ENCODE measurements at places on chromosomes 5 and 9.

GRCh38 chr5:73338256-73339050, 110.1 kb downstream of the FOXD1 start:
- no peak for DNase-seq

- DNase-seq = no peak
These were observed 3.1 kb downstream of the NINJ1 start for GRCh38 chr9:93130861-93131481.

DNA sequence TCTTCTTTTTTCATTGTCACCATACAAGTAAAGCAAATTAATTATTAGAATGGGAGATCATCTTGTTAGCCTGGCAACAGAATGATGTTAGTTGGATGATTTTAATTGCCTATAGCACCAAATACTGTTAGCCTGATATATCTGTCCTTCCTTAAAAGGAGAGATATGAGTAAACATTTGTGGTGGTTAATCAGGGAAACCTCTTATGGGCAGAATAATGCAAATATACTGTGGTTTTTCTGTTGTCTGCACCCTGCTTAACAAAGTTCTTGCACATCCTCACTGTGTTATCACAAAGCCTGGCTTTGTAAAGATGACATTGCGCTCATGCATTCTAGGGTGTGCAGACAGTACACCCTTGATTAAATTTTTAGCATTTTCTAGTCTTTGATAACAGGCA, 254.9 kb upstream of the SMC2 start:
- no peak for DNase-seq

DNA sequence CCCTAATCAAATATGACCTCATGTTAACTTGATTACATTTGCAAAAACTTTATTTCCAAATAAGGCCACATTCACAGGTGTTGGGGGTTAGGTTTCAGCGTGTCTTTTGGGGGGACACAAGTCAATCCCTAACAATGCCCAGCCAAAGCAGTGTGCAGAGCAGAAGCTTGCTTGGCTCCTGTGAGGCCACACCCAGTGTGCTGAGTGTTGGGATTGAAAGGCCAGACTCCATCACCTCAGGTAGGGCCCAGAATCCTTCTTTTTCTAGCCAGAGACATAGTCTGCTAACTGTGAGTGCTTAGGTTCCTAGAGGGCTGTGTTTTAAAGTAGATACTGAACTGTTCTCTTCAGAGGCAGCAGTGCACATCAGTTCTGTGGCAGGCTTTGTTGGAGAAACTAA, 27.9 kb downstream of the KDM4C start:
- no peak for DNase-seq
